ENCODE measurements at places on chromosomes 4 and X.

DNA sequence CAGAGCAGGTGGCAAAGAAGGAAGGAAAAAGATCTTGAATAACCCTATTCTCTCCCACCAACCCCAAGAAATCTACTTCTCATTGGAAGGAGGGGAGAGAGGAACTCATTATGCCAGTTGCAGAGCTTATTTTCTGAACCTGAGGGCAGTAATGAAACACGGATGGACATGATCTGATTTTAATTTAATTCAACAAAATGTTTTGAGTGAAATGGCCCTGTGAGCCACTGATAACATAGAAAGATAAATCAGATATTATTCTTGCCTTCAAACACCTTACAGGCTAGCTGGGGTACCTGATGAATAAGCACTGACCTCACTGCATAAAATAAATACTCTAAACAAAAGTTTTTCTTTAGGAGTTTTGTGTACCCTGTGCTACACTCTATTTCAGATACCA, 30.3 kb downstream of the DAPP1 start:
- no peak for DNase-seq

GRCh38 chr4:145148980-145149379, 31.4 kb downstream of the OTUD4 start:
- no peak for DNase-seq

GRCh38 chr4:56513517-56513916, 7.9 kb downstream of the ARL9 start:
- DNase-seq: no peak

DNA sequence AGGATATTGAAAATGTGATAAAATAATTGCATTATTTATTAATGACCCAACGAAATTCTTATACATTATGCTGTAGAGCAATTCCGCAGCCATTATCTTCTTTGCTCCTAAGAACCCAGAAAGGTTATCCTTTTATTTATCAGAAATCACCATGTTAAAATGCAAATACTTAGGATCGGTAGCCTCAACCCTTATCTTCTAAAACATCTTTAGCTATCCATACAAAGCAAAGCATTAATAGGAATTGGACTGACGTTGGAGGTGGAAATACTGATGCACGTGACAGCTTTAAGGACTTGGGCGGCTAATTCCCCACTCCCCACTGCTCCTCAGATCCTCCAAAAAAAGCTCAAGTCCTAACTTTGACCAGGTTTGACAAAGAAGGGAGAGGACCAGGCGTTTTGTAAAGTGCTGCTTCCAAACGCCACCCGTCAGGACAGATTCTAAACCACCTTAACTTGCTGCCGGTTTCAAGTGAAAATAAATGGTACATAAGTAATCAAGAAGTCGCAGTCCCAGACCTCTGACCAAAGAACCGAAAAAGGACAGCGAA, 539 bp upstream of the SPCS3 start:
- no peak for DNase-seq

- no peak for DNase-seq
Observed at GRCh38 chrX:14411326-14411725, 118.0 kb upstream of the GLRA2 start.

- DNase-seq: no peak
Observed at GRCh38 chr4:73603271-73603710, 16.9 kb downstream of the RASSF6 start.

DNA sequence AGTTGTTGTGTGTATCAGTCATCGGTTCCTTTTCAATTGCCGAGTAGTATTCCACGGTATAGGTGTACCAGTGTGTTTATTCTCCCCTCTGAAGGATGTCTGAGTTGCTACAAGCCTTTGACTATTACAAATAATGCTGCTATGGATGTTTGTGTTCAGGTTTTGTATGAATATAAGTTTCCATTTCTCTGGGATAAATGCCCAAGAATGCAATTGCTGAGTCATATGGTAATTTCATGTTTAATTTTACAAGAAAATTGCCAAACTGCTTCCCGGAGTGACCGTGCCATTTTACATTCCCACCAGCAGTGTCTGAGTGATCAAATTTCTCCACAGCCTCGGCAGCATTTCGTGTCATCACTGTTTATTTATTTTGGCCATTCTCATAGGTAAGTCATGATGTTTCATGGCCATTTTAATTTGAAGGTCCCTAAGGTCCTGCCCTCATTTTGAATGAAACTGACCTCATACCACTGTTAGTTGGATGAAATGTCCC, 73.9 kb downstream of the IRF2 start:
- DNase-seq: no peak

- no peak for DNase-seq
Observed at GRCh38 chrX:130020661-130021324, 38.4 kb downstream of the BCORL1 start.

Data from DMS79 (cell line).